NCI-H187 (cell line): ENCODE measurements at places on chromosomes 2 and 18.

DNA sequence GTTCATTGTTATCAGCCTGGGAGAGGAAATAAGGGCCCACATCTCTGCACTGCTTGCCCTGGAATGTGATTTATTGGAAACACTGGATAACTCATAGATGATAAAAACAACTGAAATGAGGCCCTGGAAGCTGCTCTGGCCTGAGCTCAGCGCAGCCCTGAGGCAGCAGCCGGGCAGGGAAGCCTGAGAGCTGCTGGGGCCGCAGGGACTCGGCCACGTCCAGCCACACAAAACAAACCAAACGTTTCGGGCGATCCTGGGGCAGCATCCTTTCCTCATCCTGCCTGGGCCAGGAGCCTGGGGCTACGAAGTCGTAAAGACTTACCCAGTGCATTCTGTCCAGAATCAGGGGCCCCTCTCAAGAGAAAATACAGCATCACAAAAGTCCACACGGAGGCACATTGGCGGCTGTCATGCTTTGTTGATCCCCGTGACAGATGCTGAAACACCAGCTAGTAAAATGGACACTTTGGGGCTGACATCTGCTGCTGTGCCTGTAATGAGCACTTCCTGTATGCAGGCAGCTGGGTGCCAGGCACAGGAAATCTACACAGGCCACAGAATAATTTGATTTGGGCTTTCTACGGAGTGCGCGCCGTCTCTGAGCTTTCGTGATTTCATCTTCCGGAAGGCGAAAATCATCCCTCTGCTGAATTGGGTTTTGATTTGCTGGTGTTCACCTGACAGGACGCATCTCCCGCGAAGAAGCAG lies 250.6 kb downstream of the EIPR1 start:
- DNase-seq: no peak

GRCh38 chr2:176427549-176427948 lies 158.3 kb downstream of the MTX2 start:
- no peak for DNase-seq

DNA sequence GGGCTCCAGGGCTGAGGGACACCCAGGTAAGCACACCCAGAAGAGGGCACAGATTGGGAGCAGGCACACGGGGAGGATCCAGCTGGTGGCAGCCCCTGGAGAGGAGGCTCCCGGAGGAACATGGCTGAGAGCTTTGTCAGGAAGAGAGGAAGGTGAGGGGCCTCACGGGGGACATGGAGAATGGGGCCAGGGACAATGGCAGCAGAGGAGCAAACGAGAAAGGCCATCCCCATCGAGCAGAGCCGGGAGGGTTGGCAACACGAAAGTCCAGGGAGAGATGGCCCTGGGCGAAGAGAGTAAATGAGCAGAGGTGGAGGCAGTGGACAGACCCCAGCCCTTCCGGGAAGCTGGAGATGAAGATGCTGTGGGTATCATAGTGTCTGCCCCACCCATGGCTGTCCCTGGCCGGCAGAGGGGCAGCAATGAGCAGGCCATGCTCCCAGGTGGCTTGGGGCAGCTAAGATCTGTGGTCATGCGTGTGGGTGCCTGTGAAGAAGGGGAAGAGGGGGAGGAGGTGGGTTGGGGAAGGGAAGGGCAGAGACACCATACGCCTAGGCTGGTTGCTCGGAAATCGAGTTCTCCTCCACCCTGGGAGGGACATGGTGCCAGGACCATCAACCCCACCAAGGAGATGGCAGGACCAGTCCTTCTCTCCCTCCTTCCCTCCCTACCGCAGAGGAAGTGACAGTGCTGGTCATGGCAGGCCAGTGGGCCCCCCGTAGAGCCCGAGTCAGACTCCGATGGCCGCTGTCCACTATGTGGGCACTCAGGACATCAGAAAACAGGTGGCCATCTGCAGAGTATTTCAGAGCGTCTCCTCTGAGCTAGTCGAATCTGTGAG lies 191.7 kb downstream of the NDUFA10 start:
- no peak for DNase-seq

DNA sequence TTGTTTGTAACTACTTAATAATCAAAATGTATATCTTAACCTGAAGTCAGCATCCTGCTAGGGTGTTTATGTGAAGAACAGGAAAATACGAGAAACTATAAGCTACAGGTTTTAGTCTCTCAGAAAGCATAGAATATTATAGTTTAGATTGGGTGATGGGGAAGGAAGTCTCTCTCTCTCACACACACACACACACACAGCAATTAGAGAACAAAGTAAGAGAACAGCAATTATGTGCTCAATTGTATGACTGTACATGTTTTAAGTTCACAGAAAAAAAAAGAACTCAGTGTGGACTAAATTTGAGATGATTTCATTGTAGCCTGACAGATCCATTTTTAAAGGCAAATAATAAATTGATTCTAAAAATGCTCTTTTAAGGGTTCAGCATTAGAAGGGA lies 94.3 kb upstream of the ZNF516 start:
- DNase-seq: no peak

GRCh38 chr2:41886757-41887156 lies 161.1 kb upstream of the PKDCC start:
- no peak for DNase-seq

DNA sequence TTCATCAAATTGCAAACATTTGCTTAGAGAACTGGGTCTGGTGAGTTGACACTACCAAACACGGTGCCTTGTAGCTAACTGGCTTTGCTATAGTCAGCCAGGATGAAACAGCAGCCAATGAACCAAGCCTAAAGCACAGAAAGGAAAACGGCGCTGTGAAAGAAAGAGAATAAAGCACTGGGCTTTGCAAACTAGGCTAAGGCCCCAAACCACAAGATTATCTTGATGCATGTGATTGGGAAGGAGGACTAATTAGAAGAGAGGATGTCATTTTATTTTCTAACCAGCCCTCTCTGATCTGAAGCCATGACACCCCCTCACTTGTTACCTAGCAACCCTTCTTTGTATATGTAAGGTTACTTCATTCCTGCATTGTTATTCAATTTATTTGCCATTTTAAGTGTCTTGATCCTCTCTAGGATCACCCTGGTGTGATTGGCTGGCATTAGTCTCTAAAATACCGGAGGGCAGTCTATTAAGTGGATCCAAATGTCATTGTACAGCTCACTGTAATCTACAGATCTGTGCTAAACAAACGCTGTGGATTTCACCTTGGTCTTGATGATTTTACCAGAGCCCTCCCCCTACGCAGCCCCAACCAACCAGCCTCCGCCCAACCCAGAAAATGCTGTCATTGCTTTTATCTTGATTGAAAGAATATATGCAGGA lies 395.4 kb upstream of the ACVR2A start:
- no peak for DNase-seq

DNA sequence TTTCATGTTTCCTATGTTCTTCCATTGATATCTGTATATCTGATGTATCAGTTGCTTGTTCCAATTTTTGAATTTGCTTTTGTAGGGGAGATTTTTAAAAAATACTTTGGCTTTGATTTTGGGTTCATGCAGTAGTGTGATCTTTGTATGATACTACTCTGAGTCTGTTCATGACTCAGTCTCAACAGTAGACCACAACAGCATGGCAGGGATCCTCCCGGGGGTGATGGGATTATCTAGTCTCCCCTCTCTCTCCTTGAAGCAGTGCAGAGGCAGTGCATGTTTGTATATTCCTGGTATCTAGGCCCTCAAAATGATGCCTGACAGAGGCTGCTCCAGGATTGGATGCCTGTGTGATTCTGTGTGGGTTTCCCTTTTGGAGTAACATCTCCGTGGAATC lies 55.3 kb downstream of the G6PC2 start:
- no peak for DNase-seq

GRCh38 chr2:238802957-238803356 lies 44.9 kb upstream of the TWIST2 start:
- DNase-seq: no peak

- no peak for DNase-seq
These were observed 109.9 kb upstream of the CAB39 start for GRCh38 chr2:230602562-230603230.

GRCh38 chr18:46398005-46398404 lies 259.0 kb downstream of the LOXHD1 start:
- no peak for DNase-seq

DNA sequence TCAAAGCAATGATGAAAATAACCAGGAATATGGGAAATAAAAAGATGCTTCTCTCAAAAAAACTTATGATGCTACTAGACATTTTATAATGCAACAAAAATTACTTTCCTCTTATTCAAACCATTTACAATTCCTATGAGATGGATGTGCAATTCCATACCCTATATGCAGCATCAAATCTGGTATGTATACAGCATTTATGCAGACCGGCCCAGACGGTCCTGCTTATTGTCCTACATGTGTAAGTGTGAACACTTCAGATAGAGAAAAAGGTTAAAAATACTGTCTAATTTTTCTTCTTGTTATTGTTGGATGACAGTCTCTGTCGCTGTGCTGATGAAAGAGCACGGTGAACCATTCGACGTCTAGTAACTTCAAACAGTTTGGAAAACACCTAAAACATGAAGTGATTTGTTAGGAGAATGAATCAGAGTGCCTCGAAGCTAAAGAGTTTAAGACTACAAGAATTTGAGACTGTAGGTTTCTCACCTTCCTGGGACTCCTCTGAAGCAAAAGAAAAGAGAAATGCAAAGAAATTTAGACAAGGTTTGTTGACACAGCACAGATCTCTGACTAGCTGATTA lies 80.8 kb downstream of the ATL2 start:
- DNase-seq: no peak

DNA sequence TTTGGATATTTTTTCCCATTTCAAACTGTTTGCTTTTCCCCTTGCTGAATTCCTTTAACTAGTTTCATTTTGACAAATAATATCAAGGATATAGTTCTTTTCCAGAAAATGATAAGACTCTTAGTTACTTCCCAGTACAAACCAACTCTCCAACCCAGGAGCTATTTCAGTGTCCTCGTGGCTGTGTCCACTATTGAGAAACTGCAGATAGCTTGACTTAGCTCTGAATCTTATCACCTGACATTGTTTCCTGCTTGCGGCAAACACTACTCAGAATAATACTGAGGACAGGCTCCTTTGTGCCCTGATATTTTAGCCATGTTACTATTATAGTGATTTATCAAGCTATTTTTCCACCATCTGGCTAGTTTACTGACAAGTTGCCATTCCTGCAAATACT lies 74.6 kb downstream of the KLF7 start:
- DNase-seq: no peak
